Stimulated activated CD4-positive, alpha-beta T cell treated with anti-CD3 and anti-CD28 coated beads, TNF-alpha, amount 100 ng/mL, for 48 hours (primary cell): ENCODE measurements at places on chromosomes 2 and 18.

GRCh38 chr2:209610631-209611030, 161.0 kb upstream of the UNC80 start:
- no peak for DNase-seq

- no peak for DNase-seq
These were observed 466.2 kb downstream of the FBXO15 start for GRCh38 chr18:73681398-73681797.

- DNase-seq: no peak
These were observed 46.2 kb downstream of the FAM168B start for GRCh38 chr2:131046918-131047652.

DNA sequence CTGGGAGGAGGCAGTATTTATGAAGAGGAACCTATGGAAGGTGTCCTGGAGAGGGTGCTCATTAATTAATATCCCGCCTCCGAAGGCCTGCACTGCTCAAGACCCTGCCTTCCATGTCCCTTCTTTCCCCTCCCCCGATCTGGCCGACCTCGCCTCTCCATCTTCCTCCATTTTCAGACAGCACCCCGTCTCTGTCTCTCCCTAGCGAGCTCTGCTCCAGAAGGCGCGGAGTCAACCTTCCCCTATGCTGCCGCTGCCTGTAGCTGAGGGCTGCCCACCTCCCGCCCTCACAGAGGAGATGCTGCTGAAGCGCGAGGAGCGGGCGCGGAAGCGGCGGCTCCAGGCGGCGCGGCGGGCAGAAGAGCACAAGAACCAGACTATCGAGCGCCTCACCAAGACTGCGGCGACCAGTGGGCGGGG, 1.1 kb upstream of the WBP1 start:
- no peak for DNase-seq

- DNase-seq: no peak
These were observed 41.7 kb upstream of the RND3 start for GRCh38 chr2:150528861-150529801.

- DNase-seq: no peak
These were observed 98.6 kb downstream of the MTCL1 start for GRCh38 chr18:8803957-8804356.

DNA sequence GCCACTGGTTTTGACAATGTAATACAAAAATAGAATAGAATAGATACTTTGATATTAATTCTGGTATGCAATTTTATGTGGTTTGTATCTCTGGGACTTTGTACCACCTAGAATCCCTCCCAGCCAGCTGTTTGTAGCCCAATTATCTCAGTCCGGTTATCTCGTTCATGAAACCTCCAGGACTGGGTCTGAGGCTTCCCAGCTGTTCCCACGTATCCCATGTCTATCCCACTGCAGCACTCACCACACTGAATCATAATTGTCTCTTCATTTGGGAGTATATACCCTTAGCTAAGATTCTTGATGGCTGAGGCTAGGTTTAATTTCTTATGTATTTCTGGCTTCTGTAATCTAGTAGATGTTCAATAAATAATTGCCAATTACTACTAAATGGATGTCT, 104.4 kb upstream of the MAPRE2 start:
- no peak for DNase-seq

DNA sequence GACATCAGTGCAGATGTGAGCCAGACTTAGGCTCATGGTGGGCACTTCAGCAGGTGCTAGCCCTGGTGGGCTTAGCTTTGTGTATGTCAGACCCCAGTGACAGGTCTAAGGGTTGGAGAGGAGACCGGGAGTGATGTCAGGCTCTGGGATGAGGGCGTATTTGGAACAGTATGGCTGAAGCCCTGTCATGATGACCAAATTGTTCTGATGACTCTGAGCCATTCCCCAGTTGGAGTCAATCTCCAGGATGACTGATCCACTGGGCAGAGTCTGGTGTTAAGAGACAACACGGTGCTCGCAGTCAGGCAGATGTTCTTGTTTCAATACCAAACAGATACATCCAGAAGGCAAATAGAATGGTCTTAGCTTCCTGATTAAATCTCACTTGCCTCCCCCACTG, 241.5 kb downstream of the SOX11 start:
- no peak for DNase-seq

DNA sequence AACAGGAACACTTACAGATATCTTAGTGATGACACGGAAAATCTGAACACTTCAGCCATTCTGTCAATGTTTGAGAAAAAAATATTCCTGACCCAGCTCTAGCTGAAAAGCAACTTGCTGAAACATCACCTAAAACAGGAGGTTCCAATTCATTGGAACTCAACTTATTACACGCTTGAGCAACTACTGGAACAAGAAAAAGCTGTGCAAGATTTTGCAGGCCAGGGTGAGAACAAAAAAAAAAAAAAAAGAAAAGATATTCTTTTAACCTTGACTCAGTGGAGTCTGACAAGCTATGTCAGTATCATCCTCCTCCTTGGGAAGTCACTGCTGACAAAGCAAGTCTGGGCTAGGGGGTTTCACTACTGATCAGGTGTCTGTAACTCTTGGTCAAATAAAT, 351.0 kb downstream of the SS18 start:
- no peak for DNase-seq
